ENCODE measurements at places on chromosomes 6 and 20.

GRCh38 chr6:55925292-55925691 is 49.9 kb upstream of the BMP5 start:
- DNase-seq, result no peak

- DNase-seq, result no peak
These were observed 265.0 kb downstream of the CDC5L start for GRCh38 chr6:44652547-44652946.

- DNase-seq, result no peak
These were observed 38.0 kb downstream of the CDKAL1 start for GRCh38 chr6:20572288-20572687.

DNA sequence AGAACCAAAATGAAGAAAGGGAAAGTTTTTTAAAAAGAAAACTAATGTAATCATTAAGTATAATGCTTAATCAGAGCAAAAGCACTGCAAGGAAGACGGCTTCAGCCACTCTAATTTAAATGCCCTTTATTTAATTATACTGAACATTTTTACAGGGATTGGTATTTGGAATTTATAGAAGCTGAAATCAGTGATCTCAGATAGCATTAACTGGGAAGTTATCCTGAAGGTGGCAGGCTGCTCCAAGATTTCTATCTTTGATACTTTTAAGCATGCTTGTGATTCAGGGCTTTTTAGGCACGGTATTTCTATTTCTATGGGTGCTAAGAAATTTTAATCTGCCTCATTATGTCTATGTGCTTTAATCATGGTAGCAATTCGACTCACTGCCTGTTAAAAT is 1.3 kb upstream of the NDUFAF4 start:
- DNase-seq, result no peak

DNA sequence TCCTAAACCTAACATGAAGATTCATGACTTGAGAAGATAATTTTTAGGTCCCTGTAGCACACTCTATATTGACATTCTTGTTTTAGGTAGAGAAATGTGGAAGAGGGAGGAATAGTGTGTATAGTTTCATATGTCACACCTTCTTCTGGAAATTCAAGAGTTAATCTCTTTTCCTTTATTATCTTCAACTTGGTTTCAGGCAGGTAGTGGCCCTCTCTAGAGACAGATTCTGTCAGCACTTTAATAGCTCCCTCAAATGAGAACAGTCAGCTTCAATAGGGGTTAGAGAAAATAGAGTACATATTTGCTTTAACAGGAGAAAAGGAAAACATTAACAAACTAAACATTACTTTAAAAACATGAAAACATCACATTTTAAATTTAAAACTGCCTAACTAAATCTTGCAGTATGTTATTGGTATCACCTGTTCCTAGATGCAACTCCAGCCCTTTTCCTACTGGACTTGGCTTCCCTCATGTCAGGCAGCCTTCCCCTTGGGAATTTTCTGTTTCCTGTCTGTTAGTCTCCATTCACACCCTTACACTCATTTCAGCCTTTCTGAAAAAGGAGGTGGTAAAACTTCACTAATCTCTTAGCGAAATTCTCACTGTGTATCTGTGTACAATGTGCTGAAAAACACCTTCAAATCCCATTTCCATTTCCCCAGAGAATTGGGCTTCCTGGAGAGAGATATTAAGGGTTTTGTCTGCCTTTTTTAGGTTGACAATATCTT is 192.3 kb upstream of the RNF217 start:
- DNase-seq, result no peak

DNA sequence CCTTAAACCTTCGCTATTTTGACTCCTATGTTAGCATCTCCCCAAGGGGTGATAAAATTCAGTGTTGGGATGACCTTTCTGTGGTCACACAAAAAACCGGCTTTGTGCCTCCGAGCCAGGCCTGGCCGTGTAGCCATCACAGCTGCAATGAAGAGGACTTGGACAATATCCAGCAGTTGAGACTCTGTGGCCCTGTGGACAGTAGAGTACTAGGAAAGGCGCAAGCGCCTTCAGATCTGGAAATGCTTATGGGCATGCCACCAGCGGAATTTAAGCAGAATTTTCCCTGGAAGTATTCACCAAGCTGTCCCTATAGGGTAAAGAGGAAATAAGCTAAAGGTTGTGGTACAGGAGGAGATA is 63.3 kb upstream of the SLC2A12 start:
- no peak for DNase-seq

- DNase-seq, result no peak
These were observed 49.4 kb upstream of the MCUR1 start for GRCh38 chr6:13863699-13864155.
